ENCODE measurements at places on chromosomes 1 and 21.

DNA sequence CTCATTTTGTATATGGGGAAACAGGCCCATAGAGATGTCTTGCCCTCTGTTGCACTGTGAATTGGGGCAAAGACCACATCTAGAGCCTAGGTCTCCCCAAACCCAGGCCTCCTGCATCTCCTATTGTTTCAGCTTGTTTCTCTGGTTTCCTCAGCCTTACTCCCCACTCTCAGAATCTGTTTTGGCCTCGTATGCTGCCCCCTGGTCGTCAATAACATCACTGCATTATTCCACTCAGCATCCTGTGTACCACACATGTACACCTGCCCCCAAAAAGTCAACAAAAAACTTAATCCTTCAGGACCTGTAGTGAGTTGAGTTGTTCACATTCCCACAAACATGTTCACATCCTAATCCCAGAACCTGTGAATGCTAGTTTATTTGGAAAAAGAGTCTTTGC lies 184.8 kb downstream of the BRINP2 start:
- peak; percentile 38 for DNase-seq

- peak; percentile 9 for DNase-seq
These were observed 90.5 kb downstream of the SPATA17 start for GRCh38 chr1:217721692-217722091.

DNA sequence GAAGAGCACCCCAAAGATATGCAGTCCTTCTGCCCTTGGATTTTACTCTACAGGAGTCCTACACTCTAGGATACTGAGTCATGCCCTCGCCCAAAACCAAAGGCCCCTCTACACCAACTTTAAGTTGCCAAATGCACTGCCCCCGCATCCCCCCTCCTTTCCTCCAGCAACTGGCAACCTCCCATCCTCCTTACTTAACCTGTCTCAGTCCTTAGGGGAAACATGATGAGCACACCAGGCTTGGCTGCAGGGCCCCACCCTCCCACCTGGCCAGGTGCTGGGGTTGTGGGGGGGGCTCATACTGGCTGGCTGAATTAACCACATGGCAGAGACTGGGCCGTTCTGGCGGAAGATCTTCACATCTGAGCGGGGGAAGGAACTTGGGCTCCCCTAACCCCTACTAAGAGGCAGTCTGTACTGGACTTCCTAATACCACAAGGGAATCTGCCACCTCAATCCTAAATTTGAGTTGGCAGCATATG lies 1.2 kb downstream of the HDGF start:
- no peak for DNase-seq

GRCh38 chr1:42765269-42765668 lies 1.6 kb downstream of the P3H1 start:
- DNase-seq = no peak

DNA sequence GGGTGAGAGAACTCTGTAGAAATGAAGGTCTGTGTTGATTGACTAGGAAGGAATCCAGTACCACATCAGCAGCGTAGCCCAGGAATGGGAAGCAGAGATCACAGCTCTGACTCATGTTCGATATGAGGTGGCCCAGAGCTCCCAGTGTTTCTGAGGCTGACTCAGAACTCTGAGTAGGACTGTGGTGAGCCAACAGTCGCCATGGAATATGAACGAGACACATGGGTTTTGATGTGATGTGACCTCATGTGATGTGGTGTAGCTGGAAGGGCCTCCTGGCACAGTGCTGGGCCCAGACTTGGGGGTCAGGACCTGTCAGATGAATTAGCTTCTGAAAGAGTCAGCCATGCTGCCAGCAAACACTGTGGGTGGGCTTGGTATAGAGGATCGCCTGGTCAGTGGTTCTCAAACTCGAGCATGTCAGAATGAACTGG lies 237.0 kb downstream of the MRPL39 start:
- DNase-seq = no peak

DNA sequence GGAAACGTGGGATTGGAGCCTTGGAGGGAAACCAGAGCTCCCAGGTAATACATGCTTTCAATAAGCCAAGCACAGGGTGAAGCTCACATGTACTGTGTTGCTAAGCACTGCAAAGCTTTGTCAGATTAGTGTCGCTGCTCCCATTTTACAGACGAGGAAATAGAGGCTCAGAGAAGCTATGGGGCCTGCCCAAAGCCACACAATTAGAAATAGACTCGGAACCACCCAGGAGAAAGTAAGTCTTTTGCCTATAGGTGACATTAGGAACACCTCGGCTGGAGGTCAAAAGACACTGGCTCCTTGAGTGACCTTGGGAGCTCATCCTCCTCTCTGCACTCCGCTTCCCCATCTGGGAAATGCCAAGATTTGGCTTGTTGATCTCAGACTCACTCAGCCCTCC lies 175.6 kb upstream of the ZC3H12A start:
- DNase-seq = no peak

- no peak for DNase-seq
These were observed 153.2 kb downstream of the LRIG2 start for GRCh38 chr1:113226148-113226547.

Measured in Caco-2 (cell line).